Osteocyte (in vitro differentiated cells): ENCODE measurements at places on chromosomes 12 and 14.

DNA sequence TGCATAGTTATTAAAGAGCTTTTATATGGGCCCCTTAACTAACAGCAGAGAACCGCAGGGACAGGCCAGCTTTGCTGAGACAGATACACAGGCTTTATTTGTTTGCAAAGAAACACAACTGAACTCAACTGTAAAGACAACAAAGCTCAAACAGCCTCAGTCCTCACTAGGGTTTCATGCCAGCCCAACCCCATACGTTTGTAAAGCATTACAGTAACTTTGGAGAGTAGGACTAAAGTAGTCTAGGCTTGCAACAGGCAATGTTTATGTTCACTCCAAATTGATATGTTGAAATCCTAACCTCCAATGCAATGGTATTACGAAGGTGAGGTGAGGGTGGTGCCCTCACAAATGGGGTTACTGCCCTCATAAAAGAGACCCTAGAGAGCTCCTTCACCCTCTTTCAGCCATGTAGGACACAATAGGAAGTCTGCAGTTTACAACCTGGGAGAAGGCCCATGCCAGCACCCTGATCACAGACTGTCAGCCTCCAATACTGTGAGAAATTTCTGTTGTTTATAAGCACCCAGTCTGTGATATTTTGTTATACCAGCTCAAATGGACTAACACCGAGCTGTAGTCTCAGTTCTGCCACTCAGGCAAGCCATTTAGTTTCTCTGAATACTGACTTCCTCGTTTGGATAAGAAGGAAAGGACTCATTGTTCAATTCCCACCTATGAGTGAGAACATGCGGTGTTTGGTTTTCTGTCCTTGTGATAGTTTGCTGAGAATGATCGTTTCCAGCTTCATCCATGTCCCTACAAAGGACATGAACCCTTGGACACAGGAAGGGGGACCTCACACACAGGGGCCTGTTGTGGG is 35.2 kb downstream of the PPM1H start:
- peaks cover 10% of the 10 kb centered on the region for H3K36me3 ChIP-seq
- peaks cover 62% of the 10 kb centered on the region for H3K4me1 ChIP-seq
- no peaks in the 10 kb centered on the region for H3K27me3 ChIP-seq
- no peak for DNase-seq
- H3K4me3 ChIP-seq: no peak overlapping the region
- H3K27ac ChIP-seq: no peak overlapping the region

DNA sequence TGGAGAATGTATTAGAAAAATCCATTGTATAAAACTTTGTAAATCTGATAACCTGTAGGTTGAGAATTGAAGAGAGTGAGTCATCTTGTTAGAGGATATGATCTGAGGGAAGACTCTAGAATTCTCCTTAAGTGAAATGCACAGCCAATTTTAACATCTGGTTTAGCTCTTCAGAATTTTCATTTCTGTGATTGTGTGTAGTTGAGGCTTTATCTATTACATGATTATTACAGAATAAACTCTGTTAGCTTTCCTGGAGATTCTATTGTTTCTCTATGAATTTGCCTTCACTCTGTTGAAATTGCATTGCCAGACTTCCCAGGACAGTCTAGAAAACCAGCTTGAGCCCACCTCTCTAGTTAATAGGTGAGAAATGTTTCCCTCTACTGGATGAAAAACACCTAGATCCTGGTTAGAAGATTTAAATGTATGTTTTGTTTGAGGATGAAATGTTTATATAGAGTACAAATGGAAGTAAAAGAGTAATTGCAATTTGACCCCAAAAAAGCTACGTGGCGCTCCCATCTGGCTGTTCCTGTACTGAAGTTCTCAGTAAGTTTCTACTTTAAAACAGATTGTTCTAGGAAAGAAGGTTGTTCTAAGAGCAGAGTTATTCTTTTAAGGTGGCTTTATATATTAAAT is 2.9 kb downstream of the NUDT4 start:
- H3K27me3 ChIP-seq: no peaks in the 10 kb centered on the region
- no peaks in the 10 kb centered on the region for H3K36me3 ChIP-seq
- H3K4me3 ChIP-seq: peak overlapping the region; percentile 100
- no peak for DNase-seq

DNA sequence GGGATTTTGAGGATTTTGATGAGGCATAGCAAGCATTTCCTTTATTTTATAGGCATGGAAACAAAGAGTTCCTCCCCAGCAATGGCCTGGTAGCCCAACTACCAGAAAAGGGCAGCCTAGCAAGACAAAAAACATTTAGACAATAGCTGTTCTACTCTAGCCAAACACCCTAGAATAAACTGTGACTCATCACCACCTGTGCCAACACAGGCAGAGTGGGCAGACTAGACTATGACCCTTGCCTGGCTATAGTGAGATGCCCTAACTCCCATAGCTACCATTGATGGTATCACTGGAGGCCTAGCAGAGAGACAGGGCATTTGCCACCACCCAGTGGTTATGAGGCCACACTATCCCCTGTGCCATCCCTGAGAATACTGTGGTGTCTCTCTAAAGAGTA is 15.5 kb upstream of the CCER1 start:
- H3K4me1 ChIP-seq: peaks cover 24% of the 10 kb centered on the region
- H3K36me3 ChIP-seq: no peaks in the 10 kb centered on the region
- no peaks in the 10 kb centered on the region for H3K27me3 ChIP-seq
- no peak overlapping the region for H3K27ac ChIP-seq
- DNase-seq: no peak
- no peak overlapping the region for H3K4me3 ChIP-seq

GRCh38 chr12:27112871-27113270 is 30.5 kb upstream of the C12orf71 start:
- peaks cover 1% of the 10 kb centered on the region for H3K36me3 ChIP-seq
- H3K4me3 ChIP-seq: no peak overlapping the region
- no peak for DNase-seq
- no peak overlapping the region for H3K27ac ChIP-seq
- no peaks in the 10 kb centered on the region for H3K27me3 ChIP-seq
- H3K4me1 ChIP-seq: peaks cover 9% of the 10 kb centered on the region

DNA sequence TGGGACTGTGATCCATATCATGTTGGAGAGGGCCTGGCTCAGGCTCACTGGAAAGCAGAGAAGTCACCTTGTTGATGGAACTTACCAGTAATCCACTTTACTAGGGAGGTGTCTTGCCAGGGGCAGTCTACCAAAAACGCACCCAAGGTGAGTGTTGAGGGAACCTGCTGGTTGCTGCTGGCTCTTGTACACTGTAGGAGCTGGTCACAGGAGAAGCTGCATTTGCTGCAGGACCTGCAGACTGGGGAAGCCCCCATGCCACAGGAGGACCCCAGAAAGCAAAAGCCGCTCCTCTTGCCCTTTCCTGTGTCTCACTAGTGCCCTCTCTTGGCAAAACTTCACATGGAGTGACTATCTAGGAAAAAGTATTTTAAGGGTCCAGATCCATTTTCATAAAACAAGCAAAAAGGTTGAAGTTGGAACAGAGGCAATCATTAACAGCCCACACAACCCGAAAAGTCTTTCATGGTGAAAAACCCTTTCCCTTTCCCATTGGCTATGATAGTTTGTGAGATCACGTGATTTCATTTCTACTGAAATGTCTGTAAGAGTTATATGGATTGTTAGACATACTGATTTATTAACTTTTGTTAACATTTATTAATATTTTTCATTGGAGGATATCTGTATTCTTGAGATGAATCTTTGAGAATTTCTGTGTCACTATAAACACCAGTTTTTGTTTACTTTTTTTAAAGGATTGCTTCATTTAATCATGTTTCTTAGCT is 59.2 kb downstream of the RASSF8 start:
- H3K36me3 ChIP-seq: no peaks in the 10 kb centered on the region
- DNase-seq: no peak
- H3K27ac ChIP-seq: no peak overlapping the region
- peaks cover 28% of the 10 kb centered on the region for H3K4me1 ChIP-seq

DNA sequence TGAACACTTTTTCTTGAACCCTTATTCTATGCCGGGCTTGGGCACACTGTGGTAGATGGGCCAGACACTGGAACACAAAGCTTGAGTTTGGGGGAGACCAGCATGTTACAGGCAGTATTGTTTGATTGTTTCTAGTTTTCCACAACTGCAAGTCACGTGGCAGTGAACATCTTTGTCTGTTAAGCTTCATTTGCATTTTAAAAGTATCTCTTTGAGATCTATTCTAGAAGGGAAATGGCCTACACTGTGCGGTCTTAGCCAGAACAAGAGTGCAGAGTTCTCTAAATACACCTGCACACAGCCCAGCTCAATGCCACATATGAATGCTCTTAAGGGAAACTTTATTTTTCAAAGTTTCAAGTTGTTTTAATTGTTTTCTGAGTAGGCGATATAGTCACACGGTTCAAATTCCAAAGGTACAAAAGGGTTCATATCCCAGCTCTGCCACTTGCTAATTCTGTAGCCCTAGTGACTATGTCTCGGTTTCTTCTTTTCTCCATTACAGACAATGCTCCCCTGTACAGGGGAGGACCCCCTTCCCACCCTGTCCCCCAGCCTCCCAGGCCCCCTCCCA is 24.9 kb downstream of the RIN3 start:
- no peak overlapping the region for H3K4me3 ChIP-seq
- DNase-seq: no peak
- H3K4me1 ChIP-seq: peaks cover 60% of the 10 kb centered on the region
- H3K27ac ChIP-seq: peak overlapping the region; percentile 94
- no peaks in the 10 kb centered on the region for H3K36me3 ChIP-seq

DNA sequence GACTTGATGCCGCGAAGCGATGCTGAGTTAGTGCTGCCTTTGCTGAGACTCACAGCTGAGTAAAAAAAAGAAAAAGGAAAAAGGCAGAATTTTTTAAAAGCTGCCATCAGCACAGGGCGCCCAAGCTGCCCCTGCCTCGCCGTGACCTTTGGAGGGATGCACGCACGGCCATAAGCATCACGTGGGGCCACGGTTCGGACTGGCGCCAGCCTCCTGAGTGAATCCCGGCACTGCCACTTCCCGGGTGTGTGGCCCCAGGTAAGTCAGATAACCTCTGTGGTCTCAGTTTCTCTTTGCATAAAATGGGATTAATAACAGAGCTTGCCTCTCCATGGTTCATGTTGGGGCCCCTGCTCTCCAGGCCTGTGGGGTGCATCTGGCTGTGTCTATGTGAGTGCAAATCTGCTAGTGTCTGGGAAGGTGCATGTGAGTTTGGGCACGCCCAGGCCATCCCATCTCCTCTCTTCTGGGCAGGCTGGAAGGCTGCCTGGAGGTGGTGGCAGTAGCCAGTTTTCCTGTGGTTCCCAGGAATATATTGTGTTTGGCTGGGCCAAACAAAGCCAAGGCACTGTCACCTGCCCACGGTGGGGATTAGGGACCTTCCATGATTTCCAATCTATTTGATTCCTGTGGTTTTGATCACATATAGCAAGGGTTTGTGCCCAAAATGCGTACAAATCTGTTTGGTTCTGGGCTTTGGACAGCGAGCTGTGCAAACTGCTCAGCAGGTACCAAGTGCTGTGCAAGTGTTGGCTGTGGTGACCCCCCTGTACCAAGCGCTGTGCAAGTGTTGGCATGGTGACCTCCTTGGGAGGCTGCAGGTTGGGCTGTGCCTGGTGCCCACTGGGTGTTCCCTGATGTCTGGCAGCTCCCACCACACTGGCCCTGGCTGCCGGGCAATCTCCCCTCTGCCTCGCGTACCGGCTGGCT is 43.5 kb upstream of the NCOR2 start:
- H3K4me3 ChIP-seq: no peak overlapping the region
- no peak overlapping the region for H3K27ac ChIP-seq
- peaks cover 26% of the 10 kb centered on the region for H3K4me1 ChIP-seq
- H3K36me3 ChIP-seq: peaks cover 2% of the 10 kb centered on the region
- H3K27me3 ChIP-seq: peaks cover 2% of the 10 kb centered on the region

DNA sequence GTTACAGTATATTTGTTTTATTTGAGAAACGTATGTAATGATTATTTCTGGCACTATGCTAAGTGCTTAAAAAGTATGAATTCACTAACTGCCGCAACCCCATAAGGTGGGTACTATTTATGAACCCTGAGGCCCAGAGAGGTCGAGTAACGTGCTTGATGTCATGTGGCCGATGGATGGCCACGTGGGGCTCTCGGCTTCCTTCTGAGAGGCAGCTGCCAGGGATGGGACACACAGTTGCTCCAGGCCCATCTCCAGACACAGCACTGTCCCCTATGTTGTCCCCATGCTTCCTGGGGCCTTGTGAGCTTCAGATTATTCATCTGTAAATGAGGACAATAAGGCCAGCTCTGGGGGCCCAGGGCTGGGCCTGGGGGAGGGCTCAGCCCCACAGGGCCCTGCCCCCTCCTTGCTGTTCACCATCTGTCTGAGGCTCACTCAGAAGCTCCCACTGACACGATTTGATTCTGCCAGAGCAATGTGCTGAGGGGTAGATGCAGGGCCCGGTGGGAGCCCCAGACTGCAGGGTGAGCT is 115.0 kb downstream of the CALM1 start:
- H3K36me3 ChIP-seq: no peaks in the 10 kb centered on the region
- DNase-seq: no peak
- peaks cover 5% of the 10 kb centered on the region for H3K27me3 ChIP-seq
- peaks cover 3% of the 10 kb centered on the region for H3K4me1 ChIP-seq

DNA sequence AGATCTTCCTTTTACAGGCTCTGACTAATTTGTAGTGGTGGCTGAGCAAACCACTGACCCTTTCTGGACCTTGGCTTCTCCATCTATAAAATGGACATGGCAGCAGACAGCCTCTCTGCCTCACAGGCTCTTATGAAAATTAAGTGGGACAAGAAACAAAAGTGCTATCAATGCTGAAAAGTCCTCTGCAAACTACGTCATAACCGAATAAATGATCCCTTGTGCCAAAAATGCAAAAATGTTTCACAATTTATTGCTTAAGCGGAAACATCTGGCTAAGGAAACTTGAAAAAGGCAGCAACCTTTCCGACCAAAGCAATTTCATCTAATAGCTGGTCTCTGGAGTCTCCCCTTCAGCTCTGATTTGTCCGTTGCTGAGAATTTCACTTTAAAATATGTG is 108.5 kb upstream of the PLXNC1 start:
- H3K4me1 ChIP-seq: peaks cover 4% of the 10 kb centered on the region
- DNase-seq: no peak
- H3K4me3 ChIP-seq: no peak overlapping the region
- no peaks in the 10 kb centered on the region for H3K36me3 ChIP-seq
- no peak overlapping the region for H3K27ac ChIP-seq

DNA sequence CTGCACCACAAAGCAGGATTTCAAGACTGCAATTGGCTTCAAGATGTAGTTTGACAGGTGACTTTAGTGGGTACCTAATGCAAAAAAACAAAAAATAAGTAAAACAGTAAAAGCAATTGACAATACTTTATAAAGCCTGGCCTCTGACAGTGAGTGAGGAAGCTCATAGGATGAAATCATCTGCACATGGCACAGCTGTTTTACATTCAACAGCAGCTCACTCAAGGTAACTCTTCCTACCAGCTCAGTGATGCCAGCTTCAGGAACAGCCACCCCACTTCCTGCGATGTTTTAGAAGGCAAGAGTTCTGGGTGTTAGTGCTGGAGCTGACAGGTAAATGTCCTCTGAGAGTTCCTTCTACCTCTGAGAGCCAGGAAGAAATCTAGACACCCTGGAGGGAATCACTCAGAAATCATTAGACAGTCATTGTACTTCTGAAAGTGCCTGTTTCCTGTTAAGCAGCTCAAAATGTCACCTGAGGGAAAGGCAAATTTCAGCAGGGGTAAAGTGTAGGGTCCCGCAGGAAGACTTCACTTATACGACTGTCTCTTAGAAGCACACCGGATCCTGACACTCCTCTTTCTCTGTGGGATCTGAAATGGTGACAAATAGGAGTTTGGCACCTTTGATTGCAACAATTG is 99.9 kb downstream of the FOXN3 start:
- no peak for DNase-seq
- peaks cover 18% of the 10 kb centered on the region for H3K4me1 ChIP-seq
- H3K27me3 ChIP-seq: no peaks in the 10 kb centered on the region
- H3K27ac ChIP-seq: no peak overlapping the region
